ENCODE measurements at places on chromosomes 3 and 15. TPM values are rescaled to one million over a fixed set of nuclear protein-coding genes. Genes with fewer than 3 reads are reported as not detected.

DNA sequence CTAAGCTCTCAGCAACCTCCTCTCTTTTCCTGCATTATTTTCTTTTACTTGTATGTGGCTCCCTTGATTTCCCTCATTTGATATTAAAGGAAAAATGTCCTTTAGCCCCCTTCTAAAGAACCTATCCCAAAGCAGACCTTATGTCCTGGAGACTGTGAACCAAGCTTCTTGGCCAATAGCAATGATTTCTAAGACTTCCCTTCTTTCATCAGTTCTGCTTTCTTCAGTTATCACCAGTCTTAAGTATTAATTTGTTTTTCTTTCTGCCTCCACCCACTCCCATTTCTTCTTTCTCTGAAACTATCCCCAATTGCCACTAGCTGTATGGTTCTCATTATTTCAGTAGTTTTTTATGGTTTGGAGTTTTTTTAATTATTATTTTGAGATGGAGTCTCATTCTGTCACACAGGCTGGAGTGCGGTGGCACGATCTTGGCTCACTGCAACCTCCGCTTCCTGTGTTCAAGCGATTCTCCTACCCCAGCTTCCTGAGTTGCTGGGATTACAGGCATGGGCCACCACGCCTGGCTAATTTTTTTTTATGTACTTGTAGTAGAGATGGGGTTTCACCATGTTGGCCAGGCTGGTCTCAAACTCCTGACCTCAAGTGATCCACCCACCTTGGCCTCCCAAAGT lies 12.1 kb downstream of the TMOD3 start:
- no peak for DNase-seq

GRCh38 chr15:69757186-69757585 lies 304.6 kb downstream of the RPLP1 start:
- no peak for DNase-seq

GRCh38 chr3:55061720-55062034 lies 133.8 kb upstream of the LRTM1 start:
- DNase-seq: no peak

DNA sequence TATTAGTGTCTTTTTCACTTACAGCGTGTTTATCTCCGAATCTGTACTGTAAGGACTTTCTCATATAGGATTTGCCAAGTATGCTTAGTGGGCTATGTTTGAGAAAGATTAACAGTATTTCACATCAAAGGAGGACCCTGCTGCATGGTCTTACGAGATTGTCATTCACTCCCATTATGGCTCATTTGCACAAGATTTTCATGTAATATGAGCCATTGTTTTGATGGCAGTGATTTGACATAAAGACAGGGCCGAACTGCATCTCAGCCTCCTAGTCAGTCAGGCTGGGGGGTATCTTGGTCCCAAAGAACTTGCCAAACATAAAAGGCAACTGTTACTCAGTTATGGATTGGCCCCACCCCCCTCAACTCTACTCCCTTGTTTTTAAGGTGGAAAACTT lies 205.9 kb downstream of the ZIC1 start:
- no peak for DNase-seq

GRCh38 chr3:5181469-5182141 lies 5.9 kb upstream of the EDEM1 start:
- DNase-seq: no peak

DNA sequence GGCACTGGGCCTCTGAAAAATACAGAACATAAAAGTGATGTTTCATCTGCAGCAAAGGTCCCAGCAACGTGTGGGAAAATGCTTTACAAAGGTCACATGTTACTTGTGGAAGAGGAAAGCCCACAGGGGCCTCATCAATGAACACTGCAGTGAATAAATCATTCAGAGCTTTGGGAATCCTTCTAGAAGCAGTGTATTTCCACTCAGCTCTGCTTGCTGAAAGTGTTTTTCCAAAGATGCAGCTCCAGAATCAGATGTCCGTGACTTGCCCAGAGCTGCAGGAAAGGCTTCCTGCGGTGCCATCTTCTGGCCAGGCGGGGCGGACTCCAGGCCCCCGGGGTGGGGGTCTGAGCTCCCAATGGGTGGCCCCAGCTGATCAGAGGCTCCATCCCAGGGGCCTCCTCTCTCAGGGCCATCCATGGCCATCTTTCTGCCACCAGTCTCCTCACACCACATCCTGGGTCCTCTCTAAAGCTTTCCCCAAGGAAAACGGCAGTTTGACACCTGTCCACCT lies 81.5 kb downstream of the C3orf70 start:
- DNase-seq: no peak

DNA sequence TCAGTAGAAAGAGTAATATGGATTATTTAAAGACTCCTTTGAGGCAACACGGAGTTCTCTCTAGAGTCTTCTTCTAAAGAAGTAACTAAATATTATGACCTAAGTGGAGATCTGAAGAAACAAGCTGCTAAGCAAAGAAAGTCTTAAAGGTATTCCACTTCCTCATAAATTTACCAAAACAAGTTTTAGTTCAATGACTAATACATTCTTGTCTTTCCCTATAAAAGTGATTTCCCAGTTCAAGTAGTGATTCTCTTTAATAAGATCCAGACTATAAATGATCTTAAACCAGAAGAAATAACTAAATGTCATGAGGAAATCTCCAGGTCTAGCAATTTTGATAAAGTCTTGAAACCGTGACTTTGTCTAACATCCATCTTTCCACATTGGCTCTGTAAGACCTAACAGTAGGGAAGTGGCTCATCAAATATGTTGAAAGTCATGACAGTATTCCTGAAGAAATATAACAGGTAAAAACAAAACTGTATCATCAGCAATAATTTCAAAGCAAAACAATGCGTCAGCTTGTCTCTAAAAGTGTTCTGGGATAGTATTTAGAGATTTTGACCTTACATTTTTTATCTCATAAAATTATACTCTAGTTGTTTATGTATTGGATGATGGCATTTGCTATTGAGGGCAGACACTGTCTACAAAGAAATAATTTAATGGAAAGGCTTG lies 51.8 kb upstream of the NEDD4 start:
- DNase-seq: no peak

GRCh38 chr15:81526029-81526428 lies 152.0 kb upstream of the TMC3 start:
- no peak for DNase-seq

The WDR72 gene
- 1.2 TPM for polyA plus RNA-seq

- no peak for DNase-seq
Measured at GRCh38 chr15:66187271-66187670, 66.3 kb downstream of the MEGF11 start.

The CAPN3 gene
- 18.0 TPM for polyA plus RNA-seq

GRCh38 chr3:100175637-100176280 lies 61.5 kb upstream of the FILIP1L start:
- DNase-seq: no peak

DNA sequence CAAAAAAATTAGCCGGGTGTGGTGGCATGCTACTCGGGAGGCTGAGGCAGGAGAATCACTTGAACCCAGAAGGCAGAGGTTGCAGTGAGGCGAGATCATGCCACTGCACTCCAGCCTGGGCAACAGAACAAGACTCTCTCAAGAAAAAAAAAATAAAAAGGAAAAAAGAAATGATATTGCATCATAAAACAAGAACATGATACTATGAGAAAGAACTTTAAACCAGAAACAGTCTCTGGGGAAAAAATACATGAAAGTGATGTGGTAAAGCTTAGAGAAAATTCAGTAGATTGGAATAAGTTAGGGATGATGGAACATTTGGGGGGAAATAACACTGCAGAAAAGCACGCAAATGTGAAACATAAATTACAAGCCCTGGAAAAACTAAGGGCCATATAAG lies 54.7 kb downstream of the CRYGS start:
- no peak for DNase-seq

GRCh38 chr3:58117561-58118181 lies 93.1 kb downstream of the DNASE1L3 start:
- no peak for DNase-seq

GRCh38 chr15:98914626-98915025 lies 93.0 kb downstream of the PGPEP1L start:
- DNase-seq: no peak

GRCh38 chr15:41564286-41564959 lies 5.4 kb downstream of the TYRO3 start:
- no peak for DNase-seq

The GABRR3 gene
- not detected for polyA plus RNA-seq

DNA sequence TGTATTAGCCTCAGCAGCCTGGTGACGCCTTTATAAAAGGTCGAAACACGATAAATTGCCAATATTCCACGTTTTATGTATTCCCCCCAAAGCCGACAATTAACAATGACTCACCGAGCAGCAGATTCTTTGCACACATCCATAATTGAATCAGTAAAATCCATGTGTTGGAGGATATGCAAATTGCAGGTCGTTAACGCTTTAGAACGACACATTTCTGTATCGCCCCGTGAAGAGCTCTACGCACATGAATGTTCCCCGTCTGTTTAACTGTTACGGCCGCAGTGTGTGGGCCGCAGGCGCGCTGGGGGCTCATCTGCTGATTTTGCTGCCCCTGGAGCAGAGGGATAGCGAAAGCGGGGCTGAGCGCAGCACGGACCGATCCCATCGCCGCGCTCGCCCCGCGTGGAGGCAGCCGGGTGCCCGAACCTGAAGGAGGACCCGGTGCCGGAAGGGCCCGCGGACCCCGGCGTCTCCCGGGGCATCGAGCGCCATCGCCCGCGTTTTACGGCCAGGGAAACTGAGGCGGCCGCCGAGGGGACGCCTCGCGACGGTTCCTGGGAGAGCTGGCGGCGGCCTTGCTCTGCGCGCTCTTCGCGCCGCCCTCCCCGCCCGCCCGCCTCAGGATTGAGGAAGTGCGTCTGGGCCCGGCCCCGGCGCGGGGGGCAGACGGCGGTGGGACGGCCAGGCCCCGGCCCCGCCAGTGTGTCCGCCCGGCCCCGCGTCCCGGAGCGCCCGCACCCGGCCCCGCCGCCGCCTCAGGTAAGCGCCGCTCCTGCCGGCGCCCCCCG lies at the start of gene LRRK1:
Gene LRRK1 (plus strand): TSS at position 668 of the 791 bp plus-strand sequence. CDS start 5,276 bp downstream, outside the sequence.
- no peak for DNase-seq

The PLA2G4B gene
- polyA plus RNA-seq: 8.8 TPM

DNA sequence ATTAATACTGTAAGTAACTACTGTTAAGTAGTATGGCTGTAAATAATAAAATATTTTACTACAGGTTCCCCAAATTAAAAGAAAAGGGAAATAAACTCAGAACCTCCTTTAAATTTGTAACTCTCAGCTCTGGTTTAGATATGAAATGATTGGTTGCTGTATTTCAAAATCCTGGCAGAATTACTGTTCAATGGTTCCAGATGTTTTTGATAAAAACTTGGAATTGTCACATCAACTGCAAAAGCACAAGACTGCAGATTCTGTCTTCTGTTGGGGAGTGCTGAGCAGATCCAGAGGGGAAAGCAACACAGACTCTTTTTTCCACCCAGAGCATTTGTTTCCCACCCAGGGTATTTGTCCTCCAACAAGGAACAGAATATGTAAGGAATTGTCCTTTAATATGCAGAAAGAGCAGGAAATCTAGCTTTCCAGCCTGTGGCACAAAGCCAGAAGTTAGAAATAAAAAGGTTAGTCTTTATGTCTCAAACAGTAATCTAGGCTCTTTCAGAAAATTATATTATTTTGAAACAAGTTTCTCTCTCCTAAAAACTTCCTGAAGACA lies 178.1 kb downstream of the KLHL25 start:
- DNase-seq: no peak

- DNase-seq: no peak
Measured at GRCh38 chr3:103446953-103447629, 1012.3 kb downstream of the ZPLD1 start.

- no peak for DNase-seq
Measured at GRCh38 chr3:31815631-31816440, 165.2 kb downstream of the OSBPL10 start.

DNA sequence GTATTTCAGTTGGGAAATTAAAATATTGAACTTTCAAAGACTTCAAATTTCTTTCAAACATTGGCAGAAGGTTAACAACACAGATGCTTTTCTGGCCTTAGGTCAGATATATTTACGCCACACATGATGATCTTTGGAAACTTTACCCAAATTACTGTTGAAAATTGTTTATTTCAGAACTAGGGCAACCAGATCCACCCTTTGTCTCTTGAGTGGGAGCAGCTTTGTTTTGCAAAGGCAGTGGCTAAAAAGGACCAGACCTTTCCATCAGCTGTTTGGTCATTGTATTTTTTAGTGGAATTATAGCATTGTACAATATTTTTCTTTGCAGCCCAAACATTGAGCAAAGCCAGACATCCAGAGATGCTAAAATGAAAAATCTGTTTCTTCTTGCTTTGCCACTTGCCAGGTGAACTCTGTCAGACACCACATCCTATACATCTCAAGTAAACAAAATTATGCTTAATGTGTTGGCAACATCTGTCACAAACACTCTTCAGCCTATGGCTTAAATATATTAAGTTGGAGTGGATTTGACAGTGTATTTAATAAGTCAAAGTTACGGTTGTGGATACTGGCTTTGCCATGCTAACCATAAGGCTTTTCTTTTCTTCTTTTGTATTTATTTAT lies 651.9 kb downstream of the RBMS3 start:
- DNase-seq: no peak

The RHO gene
- polyA plus RNA-seq: not detected

DNA sequence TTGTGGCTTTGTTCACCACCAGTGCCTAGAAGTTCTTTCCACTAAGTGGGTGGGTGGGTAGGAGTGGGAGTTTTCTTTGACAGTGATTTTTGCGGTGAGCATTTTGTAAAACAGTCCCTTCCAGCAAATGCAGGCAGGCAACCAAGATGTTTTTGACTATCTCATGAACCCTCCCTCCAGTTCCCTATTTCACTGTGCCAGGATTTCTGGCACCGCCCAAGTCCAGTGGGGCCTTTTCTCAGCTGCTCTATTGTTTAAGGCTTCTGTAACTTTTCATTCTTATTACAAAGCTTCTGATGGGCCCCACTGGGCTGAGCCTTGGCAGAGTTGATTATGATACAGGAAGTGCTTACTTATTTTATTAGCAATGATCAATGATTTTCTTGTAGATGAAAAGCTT lies 236.0 kb downstream of the EDEM1 start:
- no peak for DNase-seq

GRCh38 chr3:124413989-124414598 lies 316.2 kb upstream of the UMPS start:
- DNase-seq: no peak

DNA sequence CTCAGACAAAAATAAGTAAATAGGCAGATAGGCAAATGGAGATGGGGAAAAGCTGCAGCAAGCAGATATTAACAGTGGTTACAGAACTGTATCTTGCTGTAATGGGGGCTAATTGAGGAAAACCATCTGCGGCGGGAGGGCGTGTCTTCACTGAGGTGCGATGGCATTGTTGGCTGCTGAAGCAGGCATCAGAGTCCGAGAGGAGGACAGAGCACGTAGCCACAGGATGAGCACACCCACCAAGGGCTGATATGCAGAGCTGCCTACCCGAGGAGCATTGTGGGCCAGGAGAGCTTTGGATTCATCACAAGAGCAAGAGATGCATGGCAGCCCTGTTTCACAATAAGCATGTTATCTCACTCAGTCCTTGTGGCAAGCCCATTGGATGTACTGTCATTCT lies 30.4 kb downstream of the CHRNA7 start:
- DNase-seq: no peak

Data from left renal pelvis (tissue), 4 donors.